ENCODE measurements at places on chromosomes 5 and 9.

GRCh38 chr5:111075520-111075919 lies 4.0 kb downstream of the TSLP start:
- no peak for DNase-seq

DNA sequence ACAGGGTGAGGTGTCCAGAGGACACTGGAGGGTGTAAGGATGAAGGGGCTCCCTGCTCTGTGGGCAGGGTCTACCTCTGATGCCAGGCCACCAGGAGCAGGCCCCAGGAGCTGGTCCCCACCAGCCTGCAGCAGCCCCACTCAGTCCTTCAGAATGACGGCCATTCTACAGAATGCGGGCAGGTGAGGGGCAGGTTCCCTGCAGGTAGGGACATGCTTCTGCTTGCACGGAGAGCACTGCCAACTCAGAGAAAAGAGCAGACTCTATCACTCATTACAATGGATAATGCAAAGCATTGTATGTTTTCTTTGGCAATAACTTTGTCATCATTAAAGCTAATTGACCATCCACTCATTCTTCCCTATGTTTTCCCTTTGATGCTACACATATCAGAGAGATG lies 39.0 kb downstream of the DDX31 start:
- no peak for DNase-seq

GRCh38 chr5:129804705-129805104 lies 56.8 kb downstream of the MINAR2 start:
- DNase-seq = no peak

DNA sequence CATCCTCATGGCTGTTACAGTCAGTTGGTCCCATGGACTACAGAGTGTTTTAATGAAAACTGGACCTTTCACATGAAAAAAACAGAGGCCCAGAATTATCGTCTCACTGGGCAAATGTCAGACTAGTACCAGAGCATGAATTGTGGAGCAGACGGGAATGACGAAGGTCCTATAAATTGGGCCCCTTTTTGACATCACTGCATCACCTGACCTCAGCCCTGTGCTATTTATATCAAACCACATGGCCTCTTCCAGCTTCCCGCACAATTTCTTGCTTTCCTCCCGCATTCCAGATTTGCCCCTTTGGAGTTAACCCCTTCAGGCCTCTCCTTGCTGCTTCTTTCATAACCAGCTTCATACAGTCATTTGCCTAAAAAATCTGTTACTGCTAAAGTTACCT lies 301.7 kb downstream of the ATPSCKMT start:
- no peak for DNase-seq

DNA sequence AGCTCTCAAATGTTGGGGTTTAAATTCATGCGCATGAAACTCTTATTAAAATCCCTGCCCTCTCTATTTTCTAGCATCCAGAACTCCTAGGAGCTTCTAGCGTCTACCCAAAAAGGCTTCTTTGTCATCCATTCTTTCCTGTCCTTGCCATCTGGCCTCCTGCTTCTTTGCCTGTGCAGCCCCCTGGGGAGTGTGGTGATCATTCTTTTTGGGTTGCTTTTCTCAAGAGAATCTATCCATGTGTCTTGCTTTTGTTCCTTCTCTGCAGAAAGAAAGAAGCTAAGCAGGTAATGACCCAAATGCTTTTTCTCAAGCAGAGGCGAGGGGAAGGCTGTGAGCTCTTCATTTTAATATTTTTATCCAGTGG lies 26.6 kb downstream of the SKP2 start:
- no peak for DNase-seq

- DNase-seq = peak; percentile 13
Observed at GRCh38 chr5:136042665-136043121, 13.9 kb downstream of the TGFBI start.

- DNase-seq = no peak
Observed at GRCh38 chr5:77230727-77231470, 20.4 kb downstream of the PDE8B start.

DNA sequence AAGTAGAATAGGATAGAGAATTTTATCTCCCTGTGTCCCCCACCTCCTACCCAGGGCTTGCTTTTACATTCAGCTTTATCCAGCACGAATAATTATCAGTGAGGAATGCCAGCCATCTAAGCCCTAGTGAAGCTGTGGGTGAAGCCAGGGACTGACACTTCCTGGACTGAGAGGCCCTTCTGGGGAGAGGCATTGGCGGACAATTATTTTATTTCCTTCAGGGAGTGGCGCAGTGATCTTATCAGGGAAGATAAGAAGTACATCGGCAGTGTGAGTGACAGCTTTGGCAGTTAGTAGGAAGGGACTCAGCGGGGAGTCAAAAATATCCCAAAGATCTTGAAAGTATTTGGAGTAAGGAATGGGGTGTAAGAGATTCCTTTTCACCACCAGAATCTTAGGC lies 34.9 kb upstream of the RPS23 start:
- DNase-seq = no peak

GRCh38 chr5:58972301-58972700 lies 389.4 kb downstream of the RAB3C start:
- no peak for DNase-seq

DNA sequence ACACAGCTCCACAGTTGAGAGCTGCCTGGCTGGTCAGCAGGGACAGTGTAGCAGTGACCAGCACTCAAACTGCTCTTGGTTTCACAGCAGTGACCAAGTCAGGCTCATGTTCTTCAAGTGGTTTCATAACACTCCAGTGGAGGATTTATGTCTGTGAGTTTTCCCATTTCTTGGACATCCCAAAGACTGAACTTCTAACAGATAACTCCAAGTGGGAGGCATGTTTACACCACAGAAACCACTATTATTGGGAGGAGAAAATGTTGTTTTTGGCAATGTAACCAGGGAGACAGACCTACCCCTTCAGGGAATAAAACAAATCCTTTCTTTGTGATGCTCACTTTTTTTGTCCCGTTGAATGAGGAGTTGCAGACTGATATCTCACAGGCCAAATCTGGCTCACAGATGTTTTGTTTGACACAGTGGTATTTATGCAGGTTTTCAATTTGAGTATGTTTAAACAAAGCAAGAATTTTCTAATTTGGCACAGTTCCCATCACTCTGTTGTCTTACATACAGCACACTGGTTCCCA lies 141.5 kb downstream of the RMI1 start:
- no peak for DNase-seq
